ENCODE measurements at places on chromosomes 12 and 14.

- no peak for DNase-seq
These were observed 4.4 kb downstream of the KMT2D start for GRCh38 chr12:49055978-49056754.

GRCh38 chr12:5969156-5969973 lies 24.3 kb upstream of the ANO2 start:
- DNase-seq, result no peak

DNA sequence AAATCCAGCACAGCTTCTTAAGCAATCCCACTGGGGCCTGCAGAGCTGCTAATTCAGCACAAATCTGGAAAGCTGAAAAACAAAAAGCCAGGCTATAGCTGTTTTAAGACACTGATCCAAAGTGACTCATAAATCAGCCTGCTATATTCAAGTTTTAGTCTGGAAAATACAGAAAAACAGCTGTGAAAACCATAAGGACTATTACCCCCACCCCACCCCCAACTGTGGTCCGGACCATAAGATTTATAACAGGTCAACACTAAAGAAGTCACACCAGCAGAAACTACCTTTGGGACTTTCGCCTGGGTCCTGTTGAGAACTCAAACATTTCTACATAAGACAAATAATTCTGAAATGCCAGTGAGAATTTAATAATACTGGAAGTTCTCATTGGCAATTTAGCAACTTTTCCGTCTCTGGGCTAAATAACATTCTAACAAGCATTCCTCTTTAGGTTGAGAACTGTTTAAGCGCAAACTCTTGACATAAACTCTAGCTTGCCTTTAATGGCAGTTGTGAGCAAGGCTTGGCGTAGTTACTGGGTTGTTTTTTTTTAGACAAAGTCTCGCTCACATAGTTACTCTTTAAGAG lies 3.3 kb downstream of the LRIG3 start:
- no peak for DNase-seq

DNA sequence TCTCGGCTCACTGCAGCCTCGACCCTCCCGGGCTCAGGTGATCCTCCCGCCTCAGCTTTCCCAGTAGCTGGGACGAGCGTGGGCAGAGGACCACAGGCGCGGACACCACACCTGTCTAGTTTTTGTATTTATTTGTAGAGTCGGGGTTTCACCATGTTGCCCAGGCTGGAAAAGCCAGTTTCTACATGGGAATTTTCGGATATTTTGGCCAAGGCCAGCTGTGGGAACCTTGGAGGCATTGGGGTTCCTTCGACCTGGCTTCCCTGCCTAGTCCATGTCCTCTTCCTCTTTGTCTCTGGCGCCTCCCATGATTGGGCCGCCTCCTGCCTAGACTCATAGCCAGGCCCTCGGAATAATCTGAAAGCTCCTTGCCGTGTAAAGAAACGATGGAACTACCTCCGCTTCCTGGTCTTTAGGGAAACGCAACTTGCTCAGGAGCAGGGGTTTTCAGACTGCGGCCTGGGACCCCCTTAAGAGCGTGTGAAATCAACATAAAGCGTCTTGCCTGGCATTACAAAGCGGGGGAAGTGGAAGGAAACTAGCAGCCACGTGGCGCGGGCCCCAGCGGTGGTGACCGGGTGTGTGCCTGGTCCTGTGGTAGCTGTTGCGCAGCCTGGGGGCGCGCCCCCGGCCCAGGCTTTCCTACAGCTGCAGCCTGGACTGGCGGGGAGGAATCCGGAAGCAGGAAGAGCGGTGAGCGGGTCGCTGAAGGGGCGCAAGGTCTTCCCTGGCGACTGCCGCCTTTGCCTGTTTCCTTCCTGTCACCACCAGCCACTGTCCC lies 1.4 kb upstream of the HSP90AA1 start:
- DNase-seq, result no peak

DNA sequence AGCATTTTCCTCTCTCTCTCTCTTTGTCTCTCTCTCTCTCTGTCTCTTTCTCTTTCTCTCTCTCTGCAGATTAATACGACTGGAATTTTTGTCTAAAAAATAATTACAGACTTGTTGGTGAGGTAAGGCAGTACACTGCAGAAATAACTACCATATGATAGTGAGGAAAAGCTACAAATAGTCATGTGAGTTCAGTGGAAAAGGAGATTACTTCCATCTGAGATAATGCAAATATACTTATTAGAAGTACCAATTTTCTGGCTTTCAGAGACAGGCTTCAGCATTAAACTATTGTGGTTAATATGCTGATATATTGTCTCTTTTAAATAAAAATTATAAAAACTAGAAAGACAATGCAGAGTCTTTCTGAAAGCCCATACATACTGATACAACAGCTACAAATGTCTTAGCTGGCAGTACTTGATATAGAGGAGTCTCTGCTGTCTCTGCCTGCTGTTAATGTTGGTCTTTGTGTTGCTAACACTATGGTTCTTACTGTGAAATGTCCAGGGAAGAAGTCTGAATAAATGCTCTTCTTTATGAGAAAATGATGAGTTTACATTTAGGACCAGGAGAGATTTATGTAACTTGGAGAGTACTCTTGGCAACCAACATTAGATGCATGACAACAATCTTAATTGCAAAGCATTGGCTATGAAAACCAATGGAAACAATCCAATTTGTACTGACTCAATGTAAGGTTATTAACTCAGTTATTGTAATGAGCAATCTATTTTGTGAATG lies 167.0 kb downstream of the LRFN5 start:
- no peak for DNase-seq

DNA sequence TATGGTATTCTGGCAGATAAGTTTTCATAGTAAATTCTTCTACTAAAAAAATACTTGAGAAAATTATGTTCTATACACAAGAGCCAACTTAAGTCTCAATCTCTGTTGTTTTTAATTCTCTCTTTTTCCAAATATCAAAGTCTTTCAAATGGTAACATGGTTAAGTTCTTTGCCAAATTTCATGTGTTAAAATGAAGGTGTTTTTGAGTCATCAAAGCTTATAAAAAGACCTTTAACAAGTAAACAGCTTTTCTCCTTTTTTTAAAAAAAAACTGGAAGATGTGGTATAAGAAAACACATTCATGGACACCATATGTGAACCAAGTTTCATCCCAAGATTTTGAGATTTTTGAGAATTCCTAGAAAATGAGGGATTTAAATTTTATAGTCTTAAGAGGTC lies 111.3 kb downstream of the FOXG1 start:
- no peak for DNase-seq
